ENCODE measurements at places on chromosomes 2 and 18.

DNA sequence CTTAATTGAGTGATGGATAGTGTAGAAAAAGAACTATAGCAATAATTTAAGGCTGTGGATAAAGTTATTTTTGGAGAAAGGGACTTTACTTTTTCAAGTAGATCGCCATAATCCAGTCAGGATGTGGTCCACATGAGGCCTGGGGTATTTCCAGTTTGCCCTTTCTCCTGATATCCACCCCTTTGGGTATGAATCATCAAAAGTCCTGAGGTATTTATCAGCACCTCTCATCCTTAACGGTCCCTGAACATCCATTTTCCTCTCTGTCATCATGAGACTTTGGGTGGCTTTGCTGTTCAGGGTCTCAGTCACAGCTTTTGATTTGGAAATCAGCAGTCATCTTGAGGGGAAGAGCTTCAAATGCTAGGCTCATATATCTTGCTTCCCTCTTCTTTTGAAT lies 39.3 kb upstream of the ELAC1 start:
- DNase-seq, result no peak

DNA sequence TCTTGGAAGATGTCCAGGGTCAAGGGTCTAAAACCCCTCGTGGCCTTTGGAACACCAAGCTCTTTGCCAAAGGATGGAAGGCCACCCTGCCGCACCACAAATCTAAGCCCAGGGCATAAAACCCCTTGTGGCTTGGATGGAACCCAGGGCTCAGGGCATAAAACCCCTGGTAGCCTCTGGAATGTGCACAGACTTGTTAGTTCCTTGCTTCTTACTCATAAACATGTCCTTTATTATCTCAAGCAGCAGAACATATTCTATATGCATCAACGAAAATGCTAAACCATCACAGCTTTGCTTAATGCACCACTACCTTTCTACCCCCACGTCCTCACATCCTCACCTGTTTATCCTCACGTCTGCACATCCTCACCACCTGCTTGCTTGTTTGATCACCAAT lies 998.0 kb downstream of the DSC3 start:
- no peak for DNase-seq

- DNase-seq, result no peak
Observed at GRCh38 chr2:111182121-111182520, 61.4 kb downstream of the BCL2L11 start.

DNA sequence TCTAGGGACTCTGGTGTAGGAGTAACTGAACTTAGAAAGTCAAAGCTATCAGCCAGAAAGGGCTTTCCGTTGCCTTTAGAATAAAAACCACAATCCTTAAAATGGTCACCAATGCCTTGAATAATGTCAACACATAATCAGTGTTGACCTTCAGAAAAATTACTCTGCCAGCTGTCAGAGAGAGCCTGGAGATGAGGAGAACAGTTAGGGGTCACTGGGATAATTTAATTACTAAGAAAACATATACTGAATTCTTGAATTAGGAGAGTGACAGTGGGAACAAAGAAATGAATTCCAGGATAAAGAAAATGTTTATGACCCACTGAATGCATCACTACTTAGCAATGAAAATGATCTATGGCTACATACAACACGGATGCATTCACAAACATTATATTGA lies 23.4 kb upstream of the UGP2 start:
- no peak for DNase-seq

DNA sequence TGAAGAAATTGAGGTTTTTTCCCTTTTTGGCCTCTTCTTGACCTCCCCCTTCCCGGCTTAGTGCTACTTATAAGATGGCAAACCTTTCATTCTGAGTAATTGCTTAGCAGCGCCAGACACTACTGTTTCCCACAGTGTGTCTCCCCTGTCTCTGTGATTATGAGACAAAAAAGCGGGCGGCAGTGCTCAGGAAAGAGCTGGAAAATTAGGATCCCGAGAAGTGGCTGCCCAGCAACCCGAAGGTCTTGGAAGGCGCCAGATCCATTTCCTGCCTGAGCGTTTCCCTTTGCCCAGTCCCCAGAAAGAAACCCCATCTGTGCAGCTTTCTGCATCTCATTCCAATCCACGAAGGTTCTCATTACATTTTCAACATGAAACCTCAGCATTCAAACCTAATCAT lies 191.9 kb upstream of the APCDD1 start:
- no peak for DNase-seq

- no peak for DNase-seq
Observed at GRCh38 chr2:188529710-188530109, 238.0 kb downstream of the GULP1 start.

DNA sequence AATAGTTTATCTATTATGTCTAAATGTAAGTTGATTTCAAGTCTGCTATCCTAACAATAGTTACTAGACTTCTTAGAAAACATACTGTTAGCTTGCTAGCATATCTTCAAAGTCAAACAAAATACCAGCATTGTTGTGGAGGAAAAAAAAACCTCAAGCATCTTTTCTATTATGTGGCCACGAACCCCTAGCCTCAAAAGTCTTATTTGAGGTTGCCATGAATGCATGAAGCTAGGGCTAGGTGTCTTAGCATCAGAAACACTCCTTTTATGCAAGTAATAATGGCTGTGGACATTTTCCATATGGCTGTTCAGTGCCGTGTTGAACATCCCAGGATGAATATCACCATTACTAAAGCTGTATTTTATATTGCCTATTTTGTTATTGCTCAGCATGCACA lies 86.6 kb upstream of the OTX1 start:
- no peak for DNase-seq

GRCh38 chr2:191374366-191374765 lies 129.2 kb downstream of the MYO1B start:
- DNase-seq, result no peak

DNA sequence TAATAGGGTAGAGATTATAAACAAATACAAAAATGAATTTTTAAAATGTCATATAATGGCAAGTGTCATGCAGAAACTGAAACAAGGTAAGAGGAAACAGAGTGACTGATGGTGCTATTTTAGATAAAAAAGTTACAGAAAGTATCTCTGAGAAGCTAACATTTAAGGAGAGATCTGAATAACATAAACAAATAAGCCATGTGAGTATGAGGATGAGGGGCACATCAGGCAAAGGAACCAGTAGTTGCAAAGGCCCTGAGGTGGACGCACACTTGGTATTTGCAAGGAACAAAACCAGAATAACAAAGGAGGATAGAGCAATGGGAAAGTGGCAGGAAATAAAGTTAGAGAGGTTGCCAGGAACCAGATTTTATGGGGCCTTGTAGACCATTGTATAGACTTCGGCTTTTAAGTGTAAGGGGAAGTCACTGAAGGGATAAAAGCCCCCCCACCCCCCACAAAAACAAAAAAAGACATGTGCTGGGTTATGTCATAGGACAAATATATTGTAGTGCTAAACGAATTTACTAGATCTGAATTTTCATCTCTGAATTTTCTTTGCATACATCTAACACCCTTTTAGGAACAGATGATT lies 159.2 kb downstream of the DTNB start:
- no peak for DNase-seq

DNA sequence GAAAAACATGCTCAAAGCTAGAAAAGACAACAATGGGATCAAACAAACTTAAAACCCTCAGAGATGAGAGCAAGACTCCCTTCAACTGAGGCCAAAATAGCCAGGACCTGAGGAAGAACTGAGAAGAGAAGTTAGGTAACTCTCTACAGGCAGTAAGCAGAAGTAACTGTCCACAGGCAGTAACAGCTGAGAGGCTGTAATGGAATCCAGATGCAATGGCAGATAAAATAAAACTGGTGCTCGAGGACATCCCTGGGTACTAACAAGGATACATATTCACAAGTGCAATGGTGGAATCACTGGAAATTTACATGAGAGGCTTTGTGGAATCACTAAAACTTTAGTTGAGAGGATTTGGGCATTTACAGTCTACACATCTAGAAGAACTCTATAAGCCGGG lies 30.4 kb upstream of the C2orf66 start:
- no peak for DNase-seq

DNA sequence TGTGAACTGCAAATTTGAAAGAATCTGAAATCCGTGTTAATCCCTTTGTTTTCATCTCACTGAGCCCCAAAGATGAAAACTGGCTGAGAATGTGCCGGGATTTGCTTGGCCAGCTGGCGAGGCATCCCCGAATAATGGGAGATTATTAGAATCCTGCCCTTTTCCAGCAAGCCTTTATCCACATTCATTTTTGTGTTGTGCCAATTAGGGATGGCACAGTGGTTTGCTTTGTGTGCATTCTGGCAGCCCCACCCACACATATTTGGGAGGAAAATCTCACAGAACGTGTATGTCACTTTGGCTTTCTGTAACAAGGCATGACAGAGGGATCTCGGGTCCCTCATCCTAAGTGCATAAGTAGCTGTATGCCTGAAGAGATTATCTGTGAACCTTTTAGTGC lies 405.8 kb upstream of the FAM98A start:
- DNase-seq, result no peak

DNA sequence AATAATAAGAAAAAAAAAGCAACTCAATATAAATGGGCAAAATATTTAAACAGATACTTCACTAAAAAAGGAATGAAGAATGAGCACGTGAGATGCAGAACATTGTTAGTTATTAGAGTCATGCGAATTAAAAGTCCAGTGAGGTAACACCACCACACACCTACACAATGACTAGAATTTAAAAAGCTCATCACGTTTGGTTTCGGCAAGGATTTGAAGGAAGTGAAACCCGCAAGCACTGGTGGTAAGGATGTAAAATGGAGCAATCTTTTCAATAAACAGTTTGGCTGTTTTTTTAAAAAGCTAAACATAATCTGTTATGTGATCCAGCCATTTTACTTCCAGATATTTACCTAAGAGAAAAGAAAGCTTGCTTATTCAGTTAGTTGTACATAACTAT lies 1181.6 kb upstream of the CELF4 start:
- DNase-seq, result no peak

DNA sequence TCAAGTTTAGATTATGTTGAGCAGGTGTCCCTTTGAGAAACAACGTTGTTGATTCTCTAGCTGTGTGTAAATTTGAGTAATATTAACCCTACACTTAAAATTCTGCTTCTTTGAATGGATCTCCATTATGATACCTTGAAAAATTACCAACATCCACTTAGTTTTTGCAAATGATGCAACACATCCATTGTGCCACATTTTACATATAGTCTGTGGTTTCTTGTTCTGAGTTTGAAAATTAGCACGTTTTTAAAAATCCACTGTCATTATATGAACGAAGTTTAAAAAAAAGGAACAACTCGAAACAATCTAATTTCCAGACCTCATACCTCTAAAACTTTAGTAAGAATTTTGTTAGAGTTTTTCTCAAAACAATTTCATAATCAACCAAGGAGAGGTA lies 37.7 kb downstream of the PIK3C3 start:
- DNase-seq, result no peak

GRCh38 chr2:231124838-231125568 lies at the start of gene HTR2B:
Gene HTR2B (minus strand): TSS chr2:231125042. CDS start chr2:231123764, 1,278 bp downstream.
- peak; percentile 27 for DNase-seq

DNA sequence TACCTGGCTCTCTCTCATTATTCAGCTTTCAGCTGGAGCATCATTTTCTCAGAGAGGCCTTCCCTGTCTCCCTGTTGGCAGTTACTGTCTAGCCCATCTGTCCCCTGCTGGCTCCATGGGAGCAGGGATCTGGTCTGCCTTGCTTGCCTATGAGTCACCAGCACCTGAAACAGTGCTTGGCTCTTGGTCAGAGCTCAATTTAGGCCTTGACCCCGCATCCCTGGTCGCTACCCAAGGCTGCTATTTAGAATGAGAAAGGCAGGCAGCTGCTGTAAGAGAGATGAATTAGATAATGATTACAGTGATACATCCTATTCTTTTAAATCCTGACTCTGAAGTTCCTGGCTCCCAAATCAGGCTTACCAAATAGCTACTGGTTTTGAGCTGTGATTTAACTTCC lies 32.9 kb downstream of the KCNE4 start:
- no peak for DNase-seq

GRCh38 chr2:44777036-44777435 lies 164.5 kb upstream of the SIX3 start:
- DNase-seq, result no peak

- peak; percentile 53 for DNase-seq
Observed at GRCh38 chr2:25982273-25982967, at the start of gene KIF3C. Gene KIF3C (minus strand): TSS chr2:25982497. CDS start chr2:25981917, 580 bp downstream.

- no peak for DNase-seq
Observed at GRCh38 chr2:54967269-54967668, 83.0 kb downstream of the RTN4 start.

- DNase-seq, result peak; percentile 74
Observed at GRCh38 chr18:10787293-10787901, 261.6 kb downstream of the NAPG start.
